CD4-positive, alpha-beta T cell treated with Interleukin-2 at 100 ng/mL for 4 hours (primary cell): ENCODE measurements at places on chromosomes 12 and 14.
A peak's percentile ranks its signal among the peaks of the same experiment; 100 is the strongest.

DNA sequence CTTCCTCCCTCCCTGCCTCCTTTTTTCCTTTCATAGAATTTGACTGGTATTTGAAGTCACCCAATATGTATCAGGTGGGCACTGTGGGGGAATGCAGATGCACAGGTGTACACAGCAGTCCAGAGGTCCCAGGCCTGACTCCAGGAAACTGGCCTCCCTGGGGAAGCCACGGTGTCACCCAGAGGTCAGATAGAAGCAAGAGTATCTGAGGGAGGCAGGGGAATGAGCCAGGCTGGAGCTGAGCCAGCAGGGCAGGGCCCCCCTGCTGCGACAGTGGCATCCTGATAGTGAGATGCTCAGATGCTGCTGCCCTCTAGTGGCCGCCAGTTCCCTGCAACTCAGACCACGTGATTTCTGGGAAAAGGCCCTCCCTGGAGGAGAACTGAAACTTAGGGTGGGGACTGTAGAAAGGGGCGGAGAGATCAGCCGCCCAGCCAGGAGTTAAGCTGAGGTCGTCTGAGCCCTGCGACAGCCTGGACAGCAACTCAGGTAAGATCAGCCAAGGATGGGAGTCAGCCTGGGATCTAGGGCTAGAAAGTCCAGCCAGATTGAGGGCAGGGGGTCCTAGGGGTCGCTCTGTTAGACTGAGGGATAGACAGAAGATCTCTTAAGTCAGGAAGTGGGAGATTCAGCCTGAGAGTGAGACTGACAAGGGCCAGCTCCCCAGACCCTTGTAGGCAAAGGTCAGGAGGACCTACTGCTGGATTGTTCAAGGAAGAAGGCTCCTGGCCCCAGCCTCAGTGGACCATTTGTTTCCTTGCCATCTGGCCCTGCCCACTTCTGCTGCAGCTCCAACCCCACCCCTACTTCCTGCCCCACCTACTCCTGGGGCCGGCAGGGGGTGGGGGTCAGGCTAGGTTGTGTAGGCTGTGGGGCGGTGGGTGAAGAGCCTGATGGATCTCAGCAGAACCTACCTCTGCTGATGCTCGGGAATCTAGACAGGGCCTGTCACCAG, at the start of gene IRF9:
Gene IRF9, plus strand, starts transcription at position 416 of the 955 bp plus-strand sequence. CDS start 880 bp downstream, outside the sequence.
- DNase-seq = peak; percentile 99

GRCh38 chr14:41362139-41362538, 244.5 kb upstream of the LRFN5 start:
- no peak for DNase-seq

GRCh38 chr12:130880411-130880885, 8.6 kb downstream of the RAN start:
- DNase-seq = no peak

- DNase-seq = peak; percentile 56
Measured at GRCh38 chr12:12927211-12928079, 24.5 kb downstream of the GPRC5D start.

DNA sequence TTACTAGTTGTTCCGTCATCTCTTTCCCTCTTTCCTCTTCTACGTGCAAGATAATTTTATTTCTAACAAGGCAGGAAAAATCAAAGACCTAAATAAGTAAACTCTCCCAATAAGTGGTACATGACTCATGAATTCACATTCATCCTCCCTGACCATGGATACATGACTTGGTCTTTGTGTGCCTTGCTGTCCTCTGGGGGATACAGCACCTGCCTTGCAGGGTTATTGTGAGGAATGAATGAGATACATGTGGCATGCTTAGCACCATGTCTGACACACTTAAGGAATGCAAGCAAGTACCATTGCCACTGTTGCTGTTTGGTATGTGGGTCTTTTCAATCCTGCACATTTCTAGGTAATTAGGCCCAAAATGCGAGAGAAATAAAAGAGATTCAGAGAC, 208.4 kb downstream of the DPF3 start:
- no peak for DNase-seq

- no peak for DNase-seq
Measured at GRCh38 chr14:77544571-77544970, 46.0 kb upstream of the ISM2 start.

GRCh38 chr14:99772371-99773283, 20.6 kb upstream of the EML1 start:
- DNase-seq = no peak

DNA sequence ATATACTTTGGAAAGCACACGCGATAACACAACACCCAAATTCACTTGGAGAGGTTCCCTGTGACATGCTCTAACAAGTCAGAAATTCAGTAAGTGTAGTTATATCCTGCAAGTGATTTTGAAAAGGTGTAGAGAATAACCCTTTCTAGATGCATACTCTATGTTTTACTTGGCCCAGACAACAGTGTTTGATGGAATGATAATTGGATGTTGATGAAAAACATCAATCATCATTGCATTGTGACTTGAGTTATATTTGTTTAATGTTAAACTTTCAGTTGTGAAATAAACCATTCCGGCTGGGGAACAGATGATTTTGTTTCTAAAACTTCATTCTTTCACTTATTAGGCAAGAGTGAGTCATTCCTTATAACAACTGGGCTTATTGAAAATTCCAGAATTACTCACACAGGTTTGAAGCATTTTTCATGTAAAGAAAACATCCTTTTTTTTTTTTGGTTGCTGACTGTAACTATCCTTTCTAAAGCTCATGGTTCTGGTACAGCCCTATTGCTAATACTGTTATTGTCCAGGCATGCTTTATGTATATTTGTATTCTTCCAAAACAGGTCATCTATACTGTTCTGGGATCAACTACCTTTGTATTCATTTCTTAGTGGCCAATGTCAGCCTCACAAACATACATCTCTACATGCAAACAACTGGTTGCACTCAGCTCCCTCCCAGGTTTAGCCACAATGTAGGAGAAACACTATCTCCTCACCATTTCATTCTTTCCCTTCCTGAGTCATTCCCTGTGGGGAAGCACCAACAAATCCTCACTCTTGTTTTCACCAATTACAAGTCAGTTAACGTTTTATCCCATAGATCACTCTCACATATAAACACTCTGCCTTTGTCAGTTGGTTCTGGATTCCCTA, 121.2 kb upstream of the LRIG3 start:
- DNase-seq = no peak

GRCh38 chr12:21538061-21538653, 12.1 kb downstream of the SPX start:
- no peak for DNase-seq

GRCh38 chr12:45914090-45914489, 76.3 kb downstream of the SCAF11 start:
- DNase-seq = no peak

DNA sequence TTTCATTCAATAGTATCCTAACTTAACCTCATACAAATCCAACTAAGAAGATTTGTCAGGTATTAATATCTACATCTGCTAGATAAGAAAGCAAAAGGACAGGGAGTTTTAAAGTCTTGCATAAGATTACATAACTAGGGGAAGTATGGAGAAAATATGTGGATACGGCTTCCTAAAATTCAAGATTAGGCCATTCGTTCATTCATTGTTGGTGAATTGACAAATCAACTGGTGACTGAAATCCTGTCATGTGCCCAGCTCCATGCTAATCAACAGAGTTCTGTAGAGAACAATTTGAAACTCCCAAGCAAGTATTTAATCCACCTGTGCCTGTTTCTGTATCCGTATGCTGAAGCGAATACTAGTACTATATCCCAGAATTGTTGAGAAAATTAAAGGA, 260.9 kb upstream of the USP15 start:
- DNase-seq = no peak

- no peak for DNase-seq
Measured at GRCh38 chr12:5063149-5063548, 19.5 kb downstream of the KCNA5 start.

DNA sequence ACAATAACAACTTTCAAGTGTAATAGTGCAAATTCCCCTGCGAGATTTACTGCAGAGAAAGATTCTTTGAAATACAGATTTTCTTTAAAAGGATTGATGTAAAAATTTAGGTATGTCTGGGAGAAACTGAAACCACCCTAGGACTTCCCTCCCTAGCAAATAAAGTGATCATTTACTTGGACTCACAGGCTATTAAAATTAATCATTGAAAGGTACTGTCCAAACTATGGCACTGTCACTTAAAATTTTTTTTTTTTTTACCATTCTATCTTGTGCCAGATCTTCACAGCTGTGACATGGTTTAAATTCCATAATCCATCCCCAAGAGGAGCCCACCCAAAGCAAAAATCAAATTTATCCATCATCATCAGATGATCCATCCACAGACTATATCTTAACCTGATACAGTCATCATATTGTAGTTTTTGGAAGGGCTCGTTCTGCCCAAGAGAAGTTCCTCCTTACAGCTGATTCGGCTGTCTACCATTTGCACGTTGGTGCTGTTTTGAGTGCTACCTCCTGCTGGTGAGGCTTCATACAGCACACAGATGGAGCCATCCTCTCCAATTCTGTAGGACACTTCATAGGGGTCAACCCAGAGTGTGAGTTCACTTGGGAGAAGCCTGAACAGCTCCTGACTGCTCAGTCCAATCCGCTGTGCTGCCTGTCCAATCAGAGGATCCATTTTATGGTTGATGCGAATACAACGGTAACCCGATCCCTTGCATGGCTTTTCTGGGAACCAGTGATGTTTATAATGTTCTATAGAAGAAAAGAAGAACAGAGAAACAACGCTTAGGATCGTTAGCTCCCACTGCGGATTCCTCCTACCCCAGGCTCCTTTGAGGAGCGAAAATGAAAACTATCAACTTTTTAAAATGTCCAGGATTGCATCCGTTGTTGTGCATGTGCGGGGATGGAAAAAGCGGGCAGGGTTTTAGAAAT, 1.7 kb downstream of the BTG1 start:
- DNase-seq = peak; percentile 86

GRCh38 chr12:39102474-39103209, 197.3 kb upstream of the CPNE8 start:
- DNase-seq = no peak

- DNase-seq = no peak
Measured at GRCh38 chr14:103192246-103192840, 69.1 kb downstream of the TNFAIP2 start.

DNA sequence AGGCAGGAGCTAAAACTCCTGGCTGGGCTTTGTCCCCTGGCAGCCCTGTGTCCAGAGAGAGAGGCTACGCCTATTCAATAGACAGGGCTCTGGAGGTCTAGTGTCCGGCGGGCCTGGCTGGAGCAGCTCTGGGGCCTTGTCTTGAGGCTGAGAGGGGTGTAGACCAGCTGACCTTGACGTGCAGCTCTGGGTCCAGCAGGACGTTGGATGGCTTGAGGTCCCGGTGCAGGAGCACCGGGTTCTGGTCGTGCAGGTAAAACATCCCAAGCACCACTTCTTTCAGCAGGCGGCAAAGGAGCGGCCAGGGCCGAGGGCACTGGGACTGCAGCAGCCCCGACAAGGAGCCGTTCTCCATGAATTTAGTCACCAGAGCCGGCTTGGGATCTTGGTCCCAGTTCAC, 948 bp downstream of the RIPK3 start:
- no peak for DNase-seq

- peak; percentile 14 for DNase-seq
Measured at GRCh38 chr12:11652351-11653040, 3.0 kb downstream of the ETV6 start.

DNA sequence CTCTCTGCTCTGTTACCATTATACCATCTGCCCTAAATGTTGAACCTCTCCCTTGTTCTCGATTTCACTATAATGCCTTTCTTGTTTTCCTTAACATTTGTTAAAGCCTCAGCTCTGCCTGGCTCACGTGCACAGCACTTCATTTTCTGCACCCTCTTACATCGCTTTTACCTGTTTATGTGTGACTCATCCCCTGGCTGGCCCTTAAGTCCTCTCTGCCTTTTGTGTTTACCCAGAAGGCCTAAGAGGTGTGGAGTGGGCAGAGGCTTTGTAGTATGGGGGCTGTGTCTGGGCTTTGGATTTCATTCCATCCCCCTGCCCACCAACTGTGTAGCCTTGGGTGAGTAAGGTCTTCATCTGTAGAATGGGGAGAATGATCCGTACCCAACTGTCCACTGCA, 36.5 kb downstream of the UBE3B start:
- no peak for DNase-seq

GRCh38 chr12:75481013-75481705, 604 bp downstream of the GLIPR1 start:
- DNase-seq = no peak

DNA sequence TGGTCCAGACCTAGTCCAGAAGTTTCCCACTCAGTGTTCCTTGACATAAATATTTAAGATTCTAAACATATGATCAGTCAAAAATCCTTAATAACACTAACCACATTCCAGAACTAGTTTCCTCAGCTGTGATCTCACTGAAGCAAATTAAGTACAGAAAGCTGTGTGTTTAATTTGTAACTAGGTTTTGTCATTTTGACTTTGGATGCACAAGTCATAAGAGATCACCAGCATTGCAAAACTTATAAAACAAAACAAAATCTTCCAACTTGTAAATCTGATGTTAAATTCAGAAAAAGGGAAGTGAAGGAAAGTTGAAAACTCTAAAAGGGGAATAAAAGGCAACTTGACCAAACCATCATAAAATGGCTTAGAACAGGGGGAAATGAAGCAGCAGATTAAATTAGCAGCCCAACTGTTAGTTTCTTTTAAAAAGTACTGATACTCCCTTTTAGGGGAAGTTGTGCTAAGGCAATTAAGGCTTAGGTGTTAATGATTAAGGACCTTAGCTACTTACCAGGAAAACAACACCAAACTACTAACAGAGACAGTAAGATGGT, 56.6 kb downstream of the SH2B3 start:
- no peak for DNase-seq

DNA sequence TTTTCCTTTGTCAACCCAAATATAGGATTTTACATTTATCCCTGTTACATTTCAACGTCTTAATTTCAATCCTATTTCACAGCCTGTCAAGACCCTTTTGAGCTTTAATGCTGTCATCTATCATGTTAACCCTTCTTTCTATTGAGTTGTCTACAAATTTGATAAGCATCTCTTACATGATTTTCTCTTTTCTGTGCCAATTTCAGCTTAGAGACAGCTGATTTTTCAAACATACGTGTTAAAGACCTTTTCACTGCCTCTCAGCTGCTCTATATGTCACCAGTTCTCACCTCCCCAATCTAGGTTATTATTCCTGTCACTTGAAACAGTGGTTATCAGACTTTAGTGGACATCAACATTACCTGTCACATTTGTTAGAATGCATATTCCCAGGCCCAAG, 181.3 kb downstream of the GXYLT1 start:
- DNase-seq = no peak

GRCh38 chr14:74475678-74476077, 17.4 kb downstream of the NPC2 start:
- DNase-seq = no peak

DNA sequence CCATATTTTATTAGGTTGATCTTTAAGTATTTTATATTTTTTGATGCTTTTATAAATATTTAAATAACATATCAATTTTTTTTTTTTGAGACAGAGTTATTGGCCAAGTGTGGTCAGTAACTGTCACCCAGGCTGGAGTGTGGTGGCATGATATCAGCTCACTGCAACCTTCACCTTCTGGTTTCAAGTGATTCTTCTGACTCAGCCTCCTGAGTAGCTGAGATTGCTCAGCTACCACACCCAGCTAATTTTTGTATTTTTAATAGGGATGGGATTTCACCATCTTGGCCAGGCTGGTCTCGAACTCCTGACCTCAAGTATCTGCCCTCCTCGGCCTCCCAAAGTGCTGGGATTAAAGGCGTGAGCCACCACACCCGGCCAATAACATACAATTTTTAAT, 71.1 kb downstream of the FUT8 start:
- DNase-seq = no peak
